ENCODE measurements at places on chromosomes 7 and 10. TPM values are rescaled to one million over a fixed set of nuclear protein-coding genes. Genes with fewer than 3 reads are reported as not detected.

The ZNF239 gene
- 0.59 TPM for total RNA-seq

The PDE1C gene
- not detected for total RNA-seq

The LGI1 gene
- not detected for total RNA-seq

The CYP26C1 gene
- not detected for total RNA-seq

The SPDYE11 gene
- total RNA-seq: not detected

The ADCY1 gene
- 0.03 TPM for total RNA-seq

The COL13A1 gene
- total RNA-seq: not detected

The BTBD16 gene
- not detected for total RNA-seq

The H2BK1 gene
- total RNA-seq: not detected

The SNCG gene
- not detected for total RNA-seq

The RBP4 gene
- total RNA-seq: not detected

The TBL2 gene
- total RNA-seq: 27.2 TPM

The UTF1 gene
- total RNA-seq: not detected

The AKR1C1 gene
- total RNA-seq: 1.6 TPM

The OR6B1 gene
- total RNA-seq: not detected

The CAMK1D gene
- 28.8 TPM for total RNA-seq
